Stimulated activated CD4-positive, alpha-beta T cell treated with anti-CD3 and anti-CD28 coated beads, Interleukin-1b, Interleukin-23, amount 100 ng/mL, for 1 hour (primary cell): ENCODE measurements at places on chromosomes 4 and X.

GRCh38 chrX:41092776-41093175, 7.5 kb downstream of the USP9X start:
- DNase-seq, result no peak

- no peak for DNase-seq
These were observed 38.3 kb downstream of the SEC24D start for GRCh38 chr4:118797558-118798142.

DNA sequence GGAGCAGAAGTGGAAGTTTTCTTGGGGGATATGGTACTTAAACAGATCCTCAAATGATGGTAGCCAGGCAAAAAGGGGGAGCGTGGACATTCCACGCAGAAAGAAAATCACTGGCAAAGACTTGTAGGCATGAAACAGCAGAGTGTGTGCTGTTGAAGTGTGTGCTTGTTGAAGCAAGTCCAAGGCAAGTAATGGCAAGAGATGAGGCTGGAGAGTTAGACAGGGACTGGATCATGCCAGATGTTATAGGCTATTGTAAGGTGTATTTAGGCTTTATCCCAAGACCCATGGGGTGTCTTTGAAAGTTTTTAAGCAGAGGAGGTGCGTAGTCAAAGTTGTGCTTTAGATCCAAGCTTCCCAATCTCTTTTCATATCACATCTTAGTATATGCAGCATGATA, 124.5 kb downstream of the MBNL3 start:
- DNase-seq, result no peak

- DNase-seq, result no peak
These were observed 187.3 kb upstream of the PACRGL start for GRCh38 chr4:20512985-20513384.

- DNase-seq, result no peak
These were observed 53.4 kb downstream of the HMX1 start for GRCh38 chr4:8818063-8818881.

GRCh38 chr4:125316791-125317524, 2.2 kb downstream of the FAT4 start:
- no peak for DNase-seq

GRCh38 chrX:119391279-119391678, 7.9 kb upstream of the SLC25A43 start:
- no peak for DNase-seq

DNA sequence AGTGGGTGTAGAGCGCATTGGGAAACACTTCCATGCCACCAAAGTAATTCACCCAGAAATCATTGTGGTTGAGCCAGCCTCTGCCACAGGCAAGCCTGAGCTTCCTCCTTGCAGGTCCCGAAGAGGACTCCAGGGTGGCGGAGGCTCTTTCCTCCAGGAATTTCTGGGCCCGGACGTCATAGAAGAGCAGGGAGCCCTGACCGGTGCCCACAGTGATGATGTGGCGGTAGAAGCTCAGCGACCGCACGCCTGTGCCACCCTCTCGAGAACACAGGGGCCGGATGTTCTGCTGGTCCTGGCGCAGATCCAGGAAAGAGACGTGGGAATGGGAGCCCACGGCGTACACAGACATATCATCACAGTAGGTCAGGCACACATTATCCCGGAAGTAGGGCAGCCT, 1.3 kb downstream of the DCAF12L1 start:
- no peak for DNase-seq

DNA sequence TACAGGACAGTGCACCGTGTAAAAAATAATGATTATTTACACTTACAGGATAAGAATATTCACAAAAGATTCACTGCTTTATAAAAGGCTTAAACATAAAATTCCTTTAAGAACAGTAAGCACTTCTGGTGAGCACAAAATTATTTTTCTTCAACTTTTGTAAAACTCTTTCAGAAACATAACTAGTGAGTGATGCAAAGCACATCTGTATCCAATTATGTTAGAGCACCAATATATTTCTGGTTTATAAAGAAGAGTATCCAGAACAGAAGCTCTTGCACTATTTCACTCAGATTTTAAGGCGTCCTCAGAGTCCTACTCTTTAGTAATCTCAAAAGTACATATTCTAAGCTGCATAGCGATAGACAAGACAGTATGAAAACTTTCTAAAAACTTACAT, 276.0 kb downstream of the C4orf33 start:
- no peak for DNase-seq

DNA sequence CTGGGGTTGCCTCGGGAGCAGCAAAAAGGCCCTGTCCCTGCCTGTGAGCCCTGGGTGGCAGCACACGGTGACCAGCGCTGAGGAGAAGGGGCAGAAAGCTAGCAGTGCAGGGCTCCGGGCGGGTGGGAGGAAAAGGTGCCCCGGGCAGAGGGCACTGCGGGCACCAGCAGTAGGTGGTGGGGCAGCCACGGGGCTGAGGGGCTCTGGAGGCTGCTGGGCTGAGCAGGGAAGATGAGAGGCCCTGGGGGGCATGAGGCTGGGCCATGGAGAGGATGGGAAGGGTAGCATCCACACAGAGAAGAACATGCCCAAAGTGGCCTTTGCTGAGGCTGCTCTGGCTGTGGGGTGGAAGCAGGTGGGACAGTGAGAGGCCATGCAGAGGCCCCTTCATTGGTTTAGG, 67.5 kb upstream of the NKX1-1 start:
- DNase-seq, result no peak

- DNase-seq, result no peak
These were observed 24.4 kb upstream of the DCK start for GRCh38 chr4:70969076-70969475.

DNA sequence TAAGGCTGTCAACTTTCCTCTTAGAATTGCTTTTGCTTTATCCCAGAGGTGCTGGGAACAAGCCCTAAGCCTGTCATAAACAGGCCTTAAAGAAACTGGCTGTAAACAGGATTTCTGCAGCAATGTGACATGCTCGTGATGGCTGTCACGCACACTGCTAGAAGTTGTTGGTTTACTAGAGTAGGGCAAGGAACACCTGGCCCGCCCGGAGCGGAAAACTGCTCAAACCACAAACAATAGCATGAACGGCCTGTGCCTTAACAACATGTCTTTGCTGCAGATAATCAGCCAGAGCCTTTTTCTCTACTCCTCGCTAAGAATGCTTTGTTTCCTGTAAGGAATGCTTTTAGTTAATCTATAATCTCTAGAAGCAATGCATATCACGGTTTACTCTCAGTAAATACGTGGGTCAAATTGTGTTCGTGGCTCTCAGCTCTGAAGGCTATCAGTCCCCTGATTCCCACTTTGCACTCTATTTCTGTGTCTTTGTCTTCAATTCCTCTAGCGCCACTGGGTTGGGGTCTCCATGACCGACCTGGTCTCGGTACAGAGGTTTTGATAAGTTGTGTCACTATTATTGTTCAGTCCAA, 318.3 kb downstream of the GLUD2 start:
- DNase-seq, result no peak

- DNase-seq, result no peak
These were observed at the start of gene HMX1 for GRCh38 chr4:8871417-8872401. Gene HMX1, minus strand, starts transcription at chr4:8871839. Its CDS starts 225 bp downstream, at chr4:8871614.

DNA sequence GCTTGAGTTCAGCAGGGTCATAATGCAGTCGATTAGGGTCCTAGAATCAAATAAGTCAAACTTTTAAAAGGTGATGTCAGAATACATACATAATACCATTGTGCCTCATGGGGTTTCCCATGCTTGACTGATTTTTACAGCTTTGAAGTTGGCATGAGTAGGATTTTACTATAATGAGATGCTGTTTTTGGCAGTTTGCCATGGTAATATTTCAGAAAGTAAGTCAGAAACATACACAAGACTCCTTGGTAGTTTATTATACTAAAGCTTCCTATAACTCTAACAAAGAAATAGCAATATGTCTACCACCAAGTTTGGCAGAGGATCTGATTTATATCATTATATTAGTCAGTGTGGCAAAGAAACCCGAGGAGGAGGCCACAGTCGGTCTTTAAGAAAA, 45.2 kb downstream of the PHKA2 start:
- DNase-seq, result no peak

DNA sequence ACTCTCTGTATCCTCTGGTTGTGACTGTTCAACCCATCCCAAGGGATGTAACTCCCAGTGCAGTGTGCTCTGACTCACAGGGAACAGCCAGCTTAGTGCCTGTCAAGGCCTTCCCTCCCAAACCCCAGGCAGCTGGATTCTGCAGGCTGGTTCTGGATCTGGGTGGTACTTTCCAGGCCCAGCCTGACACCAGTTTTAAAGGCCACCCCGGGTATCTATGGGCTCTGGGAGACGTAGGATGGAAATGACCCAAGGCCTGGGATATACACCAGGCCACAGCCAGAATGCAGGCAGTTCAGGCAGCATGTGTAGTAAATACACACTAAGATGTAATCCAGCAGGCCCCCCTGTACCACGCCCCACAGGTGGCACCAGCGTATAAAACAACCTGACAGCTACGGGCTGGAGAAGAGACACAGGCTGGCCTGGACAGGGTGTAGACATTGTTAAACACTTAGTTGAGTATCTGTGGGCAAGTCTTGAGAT, 64.2 kb downstream of the SPINK2 start:
- no peak for DNase-seq

GRCh38 chrX:103530545-103530944, 11.3 kb upstream of the RAB40A start:
- DNase-seq, result no peak

DNA sequence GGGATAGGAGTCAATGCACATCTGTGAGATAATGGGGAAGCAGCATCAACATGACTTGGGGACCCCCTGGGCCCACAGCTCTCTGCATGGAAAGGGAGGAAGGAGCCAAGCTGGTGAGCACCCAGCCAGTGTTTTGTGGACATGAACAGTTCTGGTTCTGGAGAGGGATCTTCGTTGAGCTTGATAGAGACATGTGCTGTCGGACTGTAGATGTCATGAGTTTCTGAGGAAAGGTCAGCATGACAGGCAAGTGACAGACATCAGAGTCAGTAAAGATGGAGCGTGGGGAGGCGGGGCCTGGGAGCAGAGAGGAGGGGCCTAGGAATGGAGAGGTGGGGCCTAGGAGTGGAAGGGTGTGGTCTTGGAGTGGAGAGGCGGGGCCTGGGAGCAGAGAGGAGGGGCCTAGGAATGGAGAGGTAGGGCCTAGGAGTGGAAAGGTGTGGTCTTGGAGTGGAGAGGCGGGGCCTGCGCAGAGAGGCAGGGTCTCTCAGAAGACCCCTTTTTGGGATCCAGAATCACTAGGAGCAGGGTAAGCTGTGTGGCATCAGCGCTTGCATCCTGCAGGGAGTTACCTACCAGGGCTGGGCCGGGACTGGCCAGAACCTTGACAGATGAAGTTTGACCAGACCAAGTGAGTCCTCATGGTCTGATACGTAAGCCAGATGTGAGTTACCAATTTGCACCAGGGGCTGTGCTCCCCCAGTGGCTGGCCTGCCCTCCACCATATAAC, 33.7 kb downstream of the PIGG start:
- no peak for DNase-seq

GRCh38 chrX:148940411-148940996, 440.1 kb downstream of the AFF2 start:
- no peak for DNase-seq

DNA sequence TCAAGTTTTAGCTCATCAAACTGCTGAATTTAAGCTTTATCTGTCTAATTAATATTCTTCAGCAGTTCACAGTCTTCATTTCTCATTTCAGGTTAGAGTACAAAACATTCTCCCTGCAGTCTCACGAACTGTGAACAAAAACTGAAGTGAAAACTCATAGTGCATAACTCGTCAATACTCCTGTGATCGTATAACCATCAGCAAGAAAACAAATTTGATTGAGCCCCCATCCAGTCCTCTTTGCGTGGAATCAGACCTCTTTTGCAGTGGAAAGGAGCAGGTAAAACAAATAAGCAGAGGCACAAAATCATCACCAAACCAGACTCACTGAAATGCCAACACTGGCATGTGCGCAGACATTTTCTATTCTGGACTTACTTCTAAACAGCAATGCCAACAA, 12.7 kb downstream of the ADAM29 start:
- no peak for DNase-seq
